Renal cortical epithelial cell (primary cell): ENCODE measurements at places on chromosomes 13 and 19. TPM values are rescaled to one million over a fixed set of nuclear protein-coding genes. Genes with fewer than 3 reads are reported as not detected.

DNA sequence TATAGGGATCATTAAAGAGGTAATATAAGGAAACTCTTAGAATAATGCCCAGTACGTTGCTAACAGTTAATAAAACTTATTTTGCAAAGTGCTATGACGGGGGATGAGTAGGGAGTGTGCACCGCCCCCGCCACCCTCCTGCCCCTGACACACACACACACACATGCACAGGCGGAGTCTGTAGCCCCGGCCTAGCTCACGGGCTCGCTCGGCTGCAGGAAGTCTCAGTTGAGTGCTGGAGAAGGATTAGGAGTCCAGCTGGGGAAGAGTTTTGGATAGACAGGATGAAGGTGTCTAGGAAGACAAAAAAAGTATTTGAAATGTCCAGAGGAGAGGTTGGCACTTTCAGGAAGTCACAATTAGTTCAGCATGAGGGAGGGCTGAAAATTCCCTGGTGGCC lies 21.5 kb downstream of the GSX1 start:
- DNase-seq = no peak

The ATG4D gene
- total RNA-seq = 15.6 and 16.3 TPM in 2 replicates

- peak; percentile 52 for DNase-seq
These were observed 964 bp downstream of the SPINT2 start for GRCh38 chr19:38265213-38265861.

DNA sequence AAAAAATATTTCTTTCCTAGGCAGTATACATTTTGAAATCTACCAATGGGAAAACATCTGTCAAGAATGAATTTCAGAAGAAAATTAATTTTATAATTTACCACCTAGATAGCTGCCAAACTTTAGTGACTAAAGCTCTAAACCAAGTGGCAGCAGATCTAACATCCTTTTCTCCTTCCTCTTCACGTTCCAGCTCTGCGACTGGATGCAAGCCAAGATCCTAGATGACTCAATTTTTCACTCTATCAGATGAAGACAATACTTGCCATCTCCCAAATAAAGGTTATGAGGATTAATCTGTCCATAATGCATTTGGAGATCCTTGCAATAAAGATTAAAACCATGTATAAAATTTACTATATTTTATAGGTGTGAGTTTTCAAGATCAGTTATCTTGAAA lies 66.7 kb upstream of the MIR17HG start:
- DNase-seq = no peak

DNA sequence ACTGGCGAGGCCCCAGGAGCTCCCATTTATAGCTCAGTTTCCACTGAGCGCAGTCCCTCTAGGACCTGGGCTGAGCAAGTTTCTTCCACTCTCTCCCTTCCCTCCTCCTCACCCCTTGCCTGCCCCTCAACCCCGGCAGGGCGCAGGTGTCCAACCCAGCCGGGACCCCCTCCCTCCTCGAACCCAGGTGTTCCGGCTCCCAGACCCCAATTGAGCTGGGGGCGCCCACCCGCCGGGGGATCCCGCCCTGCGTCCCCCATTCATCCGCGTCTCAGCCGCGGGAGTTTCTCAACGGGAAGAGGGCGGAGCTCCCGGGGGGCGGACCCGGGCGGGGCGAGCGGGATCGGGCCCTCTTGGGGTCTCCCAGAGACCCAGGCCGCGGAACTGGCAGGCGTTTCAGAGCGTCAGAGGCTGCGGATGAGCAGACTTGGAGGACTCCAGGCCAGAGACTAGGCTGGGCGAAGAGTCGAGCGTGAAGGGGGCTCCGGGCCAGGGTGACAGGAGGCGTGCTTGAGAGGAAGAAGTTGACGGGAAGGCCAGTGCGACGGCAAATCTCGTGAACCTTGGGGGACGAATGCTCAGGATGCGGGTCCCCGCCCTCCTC lies at the start of gene KIRREL2:
Gene KIRREL2 (plus strand): TSS at position 366 of the 604 bp plus-strand sequence. CDS start 209 bp downstream, at position 575.
- no peak for DNase-seq

The GPR4 gene
- under 0.01 TPM in 1 of 2 replicates, not detected in the other for total RNA-seq

DNA sequence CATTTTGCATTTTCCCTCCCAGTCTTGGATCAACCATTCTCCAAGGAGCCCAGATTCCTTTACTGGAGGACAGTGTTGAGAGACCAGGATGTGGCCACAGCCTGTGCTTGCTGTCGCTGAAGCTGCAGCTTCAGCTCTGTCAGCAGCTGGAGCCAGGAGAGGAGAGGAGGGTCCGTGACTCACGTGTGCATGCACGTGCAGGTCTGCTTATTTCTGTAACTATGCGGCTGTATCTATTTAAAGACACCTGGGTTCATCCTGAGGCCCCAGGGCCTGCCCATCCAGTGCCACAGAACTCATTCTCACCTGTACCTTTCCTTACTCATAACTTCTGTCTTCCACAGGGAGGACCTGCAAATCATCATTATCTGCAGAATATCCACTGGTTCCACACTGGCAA lies 8.2 kb upstream of the LAMP1 start:
- DNase-seq = no peak

The TNFSF13B gene
- total RNA-seq = 1.3 and 4.7 TPM in 2 replicates

DNA sequence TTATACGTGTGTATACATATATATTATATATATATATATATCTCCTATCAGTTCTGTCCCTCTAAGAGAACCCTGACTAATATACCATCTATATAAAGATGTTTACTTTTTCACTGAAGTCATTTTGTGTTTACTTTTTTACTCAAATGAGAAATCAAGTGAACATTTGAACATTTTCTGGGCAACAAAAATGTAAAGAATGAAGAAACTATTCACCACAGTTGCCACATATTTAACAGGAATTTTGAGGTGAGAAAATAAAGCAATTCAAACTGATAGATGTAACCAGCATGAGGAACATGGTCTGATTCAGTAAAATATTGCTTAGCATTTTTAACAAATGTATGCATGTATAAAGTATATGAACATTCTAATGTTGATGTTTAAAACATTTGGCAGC lies 299.2 kb upstream of the KLHL1 start:
- peak; percentile 51 for DNase-seq

The KIR2DL1 gene
- total RNA-seq = not detected in 2 replicates

- DNase-seq = no peak
These were observed 5.1 kb upstream of the DIRAS1 start for GRCh38 chr19:2726160-2726855.

The MBD3L2 gene
- not detected in 2 replicates for total RNA-seq

DNA sequence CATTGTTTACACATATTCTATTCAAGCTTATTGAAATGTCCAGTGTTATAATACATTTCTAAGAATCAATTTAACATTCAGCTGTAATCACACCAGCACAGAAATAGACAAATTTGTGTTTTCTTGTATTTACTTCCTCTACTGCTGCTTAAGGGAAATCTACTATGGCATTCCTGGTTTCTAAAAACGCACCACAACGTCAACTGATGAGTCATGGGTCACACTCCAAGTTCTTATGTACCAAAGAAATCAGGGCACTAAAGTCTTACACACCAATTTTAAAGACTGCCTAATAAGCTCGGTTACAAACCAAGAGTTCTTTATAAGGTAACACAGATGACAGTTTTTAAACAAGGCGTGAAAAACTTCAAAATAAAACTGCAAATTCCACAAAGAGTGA lies 13.2 kb downstream of the LNX2 start:
- DNase-seq = peak; percentile 93

DNA sequence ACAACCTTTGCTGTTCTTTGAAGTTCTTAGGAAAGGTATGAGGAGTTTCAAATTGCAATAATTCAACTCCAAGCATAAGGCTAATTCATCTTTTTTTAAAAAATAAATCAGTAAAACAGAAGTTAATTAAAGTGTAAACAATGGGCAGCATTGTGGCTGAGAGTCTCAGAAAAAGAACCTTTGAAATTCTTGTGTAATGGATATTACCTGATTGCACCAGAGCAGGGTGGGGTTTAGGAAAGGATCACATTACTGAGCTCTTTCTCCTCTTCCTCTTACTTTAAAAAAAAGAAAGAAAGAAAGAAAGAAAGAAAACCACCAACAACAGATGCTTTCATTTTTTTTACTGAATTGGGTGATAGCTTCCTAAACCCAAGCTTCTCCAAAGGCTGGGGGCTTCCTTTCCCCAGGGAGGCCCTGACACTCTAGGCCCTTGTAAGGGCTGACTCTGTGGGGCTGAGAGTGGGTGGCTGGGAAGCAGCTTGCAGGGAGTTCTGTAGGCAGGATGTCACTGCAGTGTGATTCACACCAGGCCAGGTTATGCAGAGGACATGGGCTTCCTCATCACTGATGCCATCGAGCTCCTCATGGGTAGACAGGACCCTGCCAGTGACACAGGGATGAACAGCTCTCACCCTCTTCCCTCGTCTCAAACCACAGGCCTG lies 564.5 kb downstream of the FGF9 start:
- DNase-seq = no peak

The CGB8 gene
- 1.2 TPM in 1 of 2 replicates, not detected in the other for total RNA-seq

The ADAT3 gene
- total RNA-seq = 2.6 and 6.5 TPM in 2 replicates

The VAV1 gene
- 0.05 and 5.2 TPM in 2 replicates for total RNA-seq

DNA sequence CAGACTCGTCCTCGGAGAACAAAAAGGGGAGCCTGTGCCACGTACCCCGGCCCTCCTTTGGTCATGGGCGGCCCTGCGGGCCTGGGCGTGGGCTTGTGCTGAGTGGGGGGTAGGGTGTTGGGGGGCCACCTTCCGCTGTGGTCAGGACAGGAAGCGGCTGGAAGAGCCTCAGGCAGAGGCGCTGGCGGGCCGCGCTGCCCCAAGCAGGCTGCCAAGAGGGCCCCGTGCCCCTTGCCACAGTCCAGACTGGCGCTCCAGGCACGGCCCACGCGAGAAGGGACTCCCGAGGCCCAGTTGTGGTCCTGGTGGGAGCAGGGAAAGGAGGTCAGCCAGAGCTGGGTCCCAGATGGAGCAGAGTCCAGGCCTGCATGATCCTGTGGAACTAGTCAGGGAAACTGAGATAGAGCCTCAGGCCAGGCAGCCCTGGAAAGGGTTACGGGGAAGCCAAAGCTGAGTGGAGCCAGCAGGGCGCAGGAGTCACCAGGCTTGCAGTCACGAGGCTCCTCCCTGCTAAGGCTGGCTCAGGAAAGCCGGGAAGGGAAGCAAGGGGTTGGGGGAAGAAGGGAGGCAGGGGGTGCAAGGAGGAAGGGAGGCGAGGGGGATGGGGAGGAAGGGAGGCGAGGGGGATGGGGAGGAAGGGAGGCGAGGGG lies 135.0 kb downstream of the CRYL1 start:
- DNase-seq = no peak

The RNF17 gene
- not detected in 2 replicates for total RNA-seq

- DNase-seq = no peak
These were observed 237.6 kb upstream of the IRS2 start for GRCh38 chr13:110023729-110024644.

GRCh38 chr19:18465214-18465963 lies 27.5 kb upstream of the ISYNA1 start:
- no peak for DNase-seq

DNA sequence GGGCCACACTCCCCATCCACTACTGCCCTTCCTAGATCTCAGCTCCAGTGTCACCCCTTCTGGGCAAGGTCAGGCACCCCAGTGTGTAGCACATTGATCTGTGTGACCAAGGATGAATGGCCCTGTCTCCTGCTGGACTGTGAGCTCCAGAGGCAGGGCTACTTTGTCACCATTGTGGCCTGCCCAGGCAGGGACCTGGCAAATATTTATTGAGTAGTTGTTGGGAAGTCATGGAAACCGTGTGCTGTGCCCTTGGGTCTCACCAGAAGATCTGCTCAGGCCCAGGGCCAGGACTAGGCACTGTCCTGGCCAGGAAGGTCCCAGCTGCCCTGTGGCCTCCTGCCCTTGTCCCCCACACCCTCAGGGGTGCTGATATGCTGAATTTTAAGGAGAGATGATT lies 10.5 kb downstream of the NACC1 start:
- DNase-seq = no peak

- no peak for DNase-seq
These were observed 1.7 kb downstream of the PCDH8 start for GRCh38 chr13:52846567-52847321.

The ERFL gene
- total RNA-seq = not detected in 2 replicates

The ZNF573 gene
- total RNA-seq = 3.5 and 9.7 TPM in 2 replicates

GRCh38 chr13:44108331-44108858 lies 228.7 kb downstream of the LACC1 start:
- DNase-seq = peak; percentile 90

- no peak for DNase-seq
These were observed 755 bp upstream of the RAB3A start for GRCh38 chr19:18204394-18205199.

The NCR1 gene
- not detected in 2 replicates for total RNA-seq

- no peak for DNase-seq
These were observed 8.6 kb downstream of the RXFP2 start for GRCh38 chr13:31747966-31748365.

DNA sequence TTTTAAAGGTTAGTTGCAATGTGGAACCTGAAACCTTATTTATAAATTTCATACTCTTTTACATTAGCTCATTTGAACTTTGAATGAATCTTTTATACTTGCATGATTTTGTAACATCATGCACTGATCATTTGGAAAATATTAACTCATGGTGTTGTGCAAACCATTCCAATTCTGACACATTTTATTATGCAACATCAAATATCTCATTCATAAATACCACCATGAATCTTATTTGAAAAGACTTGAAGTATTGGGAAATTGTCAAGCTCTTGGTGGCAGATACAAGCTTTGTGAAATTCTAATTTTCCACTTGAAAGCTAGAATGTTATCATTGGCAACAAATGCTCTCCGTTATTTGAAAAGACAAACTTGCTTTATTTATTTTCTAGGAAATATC lies 379.9 kb upstream of the PCDH20 start:
- peak; percentile 13 for DNase-seq

DNA sequence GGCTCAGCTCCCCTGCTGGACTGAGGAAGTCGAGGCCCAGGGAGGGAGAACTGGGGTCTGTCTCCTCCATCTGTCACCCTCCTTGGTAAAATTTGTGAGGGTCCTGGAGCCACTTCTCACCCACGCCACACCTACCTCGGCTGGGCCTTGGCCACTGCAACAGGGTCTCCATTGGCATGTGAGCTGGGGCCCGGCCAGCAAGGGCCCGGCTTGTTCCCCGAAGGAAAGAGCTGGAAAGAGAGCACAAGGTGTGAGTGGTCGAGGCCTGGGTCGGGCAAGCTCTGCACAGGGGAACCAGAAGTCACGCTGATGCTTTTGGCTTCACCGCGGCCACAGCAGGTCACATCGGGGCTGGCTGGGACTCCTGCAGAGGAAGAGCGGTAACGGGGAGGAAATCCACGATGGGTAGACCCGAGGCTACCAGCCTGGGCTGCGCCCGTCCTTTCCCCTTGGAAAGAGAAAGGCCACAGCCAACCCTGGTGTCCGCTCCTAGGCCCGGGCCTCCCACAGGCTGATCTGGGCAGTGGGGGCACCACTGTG lies 9.0 kb downstream of the NANOS3 start:
- no peak for DNase-seq

The KIR2DL4 gene
- not detected in 2 replicates for total RNA-seq

The MCEMP1 gene
- not detected in 2 replicates for total RNA-seq

- DNase-seq = peak; percentile 53
These were observed 61.4 kb downstream of the RFX2 start for GRCh38 chr19:6048793-6049405.

GRCh38 chr19:15629003-15629880 lies 11.5 kb upstream of the CYP4F3 start:
- peak; percentile 20 for DNase-seq

GRCh38 chr19:18293642-18294466 lies 12.4 kb upstream of the JUND start:
- no peak for DNase-seq

- peak; percentile 15 for DNase-seq
These were observed 17.9 kb upstream of the ZNF175 start for GRCh38 chr19:51552996-51553725.
